ENCODE measurements at places on chromosomes 6 and 20.

- no peak for DNase-seq
Measured at GRCh38 chr6:168655462-168656152, 214.6 kb downstream of the SMOC2 start.

- DNase-seq: no peak
Measured at GRCh38 chr6:136344420-136344819, 54.8 kb upstream of the BCLAF1 start.

- no peak for DNase-seq
Measured at GRCh38 chr20:21049305-21049828, 56.8 kb downstream of the LINC00237 start.

DNA sequence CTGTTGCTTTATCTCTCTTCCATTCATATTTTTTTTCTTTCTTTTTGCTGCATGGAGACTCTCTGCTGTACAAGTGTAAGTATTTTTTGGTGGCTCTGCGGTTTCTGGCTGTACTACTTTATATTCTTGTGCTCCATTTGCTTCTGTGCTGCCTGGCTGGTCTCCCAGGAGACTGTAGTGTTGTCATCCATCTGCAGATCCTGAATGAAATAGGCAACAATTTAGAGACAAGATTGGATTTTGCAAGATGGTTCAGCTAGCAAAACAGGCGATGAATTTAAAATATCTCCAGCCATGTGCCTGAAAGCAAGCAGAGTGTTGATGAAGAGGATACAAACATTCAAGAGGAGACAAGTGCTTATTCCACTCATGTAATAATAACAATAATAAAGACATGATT lies 75.1 kb upstream of the SCGN start:
- DNase-seq: no peak

DNA sequence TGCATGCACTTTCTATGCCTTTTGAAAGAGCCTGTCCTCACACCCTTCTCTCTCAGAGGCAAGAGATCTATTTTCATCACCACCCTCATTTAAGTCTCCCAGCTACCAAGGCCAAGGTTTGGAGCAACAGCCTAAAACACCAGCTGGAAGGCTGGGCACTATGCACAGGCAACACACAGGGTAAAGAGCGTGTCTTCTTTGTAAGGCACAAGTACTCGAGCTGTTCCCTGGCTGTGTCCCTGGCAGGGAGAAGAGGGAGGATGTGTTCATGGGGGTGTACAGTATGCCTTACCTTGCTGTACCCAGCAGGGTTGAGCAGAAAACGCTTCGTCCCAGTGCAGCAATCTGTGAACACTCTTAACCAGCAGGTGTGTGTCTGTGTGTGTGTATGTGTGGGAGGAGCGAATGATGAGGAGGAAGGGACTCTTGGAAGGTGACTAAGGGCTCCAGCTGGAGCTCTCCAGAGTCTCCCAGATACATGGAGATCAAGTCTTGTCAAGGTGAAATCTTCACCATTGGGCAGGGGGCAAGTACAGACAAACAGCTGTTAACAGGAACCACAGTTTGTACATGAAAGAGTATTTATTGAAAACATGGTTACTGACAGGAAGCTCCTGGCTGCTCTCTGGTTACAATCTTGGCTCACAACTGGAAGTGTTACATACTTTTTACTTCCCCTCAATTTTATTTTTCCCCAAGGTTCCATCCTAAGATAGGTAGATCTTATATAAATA lies 40.8 kb downstream of the ELMO2 start:
- no peak for DNase-seq

DNA sequence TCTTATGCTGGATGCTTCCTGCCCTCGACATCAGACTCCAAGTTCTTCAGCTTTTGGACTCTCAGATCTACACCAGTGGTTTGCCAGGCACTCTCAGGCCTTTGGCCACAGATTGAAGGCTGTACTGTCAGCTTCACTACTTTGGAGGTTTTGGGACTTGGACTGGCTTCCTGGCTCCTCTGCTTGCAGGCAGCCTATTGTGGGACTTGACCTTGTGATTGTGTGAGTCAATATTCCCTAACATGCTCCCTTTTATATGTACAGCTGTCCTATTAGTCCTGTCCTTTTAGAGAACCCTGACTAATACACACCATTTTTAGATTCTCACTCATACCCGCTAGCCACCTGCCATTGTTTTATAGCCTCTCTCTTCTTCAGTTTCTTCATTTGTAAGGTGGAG lies 382.1 kb upstream of the TSHZ2 start:
- DNase-seq: no peak

GRCh38 chr6:11462742-11463397 lies 74.7 kb upstream of the TMEM170B start:
- DNase-seq: no peak

DNA sequence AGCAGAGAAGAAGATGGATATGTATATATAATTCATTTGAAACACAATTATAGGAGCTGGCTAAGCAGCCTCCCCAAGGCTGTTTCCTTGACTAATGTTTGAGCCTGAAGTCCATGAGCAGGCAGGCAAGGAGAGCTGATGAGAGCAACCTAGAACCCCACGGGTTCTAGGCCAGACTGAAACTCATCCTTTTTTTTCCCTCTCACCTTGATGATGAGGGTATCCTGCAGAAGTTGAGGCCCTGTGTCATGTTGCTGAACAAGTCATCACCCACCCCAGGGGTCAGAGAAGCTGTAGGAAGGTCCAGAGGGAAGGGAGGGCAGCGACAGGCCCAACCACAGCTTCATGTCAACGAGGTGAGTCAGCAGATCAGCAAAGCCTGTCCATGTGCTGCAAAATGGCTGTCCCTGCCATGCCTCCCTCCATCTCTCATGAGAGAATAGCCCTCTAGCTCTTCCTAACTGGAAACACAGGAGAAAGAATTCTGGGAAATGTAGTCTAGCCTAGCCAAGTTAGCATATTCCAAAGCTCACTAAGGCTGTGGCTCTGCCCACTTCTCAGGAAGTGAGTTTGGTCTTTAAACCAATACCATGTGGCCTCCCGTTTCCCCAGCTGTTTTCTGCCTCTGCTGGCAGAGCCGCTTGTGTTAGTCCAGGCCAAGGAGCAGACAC lies 91.3 kb upstream of the DTNBP1 start:
- DNase-seq: no peak

DNA sequence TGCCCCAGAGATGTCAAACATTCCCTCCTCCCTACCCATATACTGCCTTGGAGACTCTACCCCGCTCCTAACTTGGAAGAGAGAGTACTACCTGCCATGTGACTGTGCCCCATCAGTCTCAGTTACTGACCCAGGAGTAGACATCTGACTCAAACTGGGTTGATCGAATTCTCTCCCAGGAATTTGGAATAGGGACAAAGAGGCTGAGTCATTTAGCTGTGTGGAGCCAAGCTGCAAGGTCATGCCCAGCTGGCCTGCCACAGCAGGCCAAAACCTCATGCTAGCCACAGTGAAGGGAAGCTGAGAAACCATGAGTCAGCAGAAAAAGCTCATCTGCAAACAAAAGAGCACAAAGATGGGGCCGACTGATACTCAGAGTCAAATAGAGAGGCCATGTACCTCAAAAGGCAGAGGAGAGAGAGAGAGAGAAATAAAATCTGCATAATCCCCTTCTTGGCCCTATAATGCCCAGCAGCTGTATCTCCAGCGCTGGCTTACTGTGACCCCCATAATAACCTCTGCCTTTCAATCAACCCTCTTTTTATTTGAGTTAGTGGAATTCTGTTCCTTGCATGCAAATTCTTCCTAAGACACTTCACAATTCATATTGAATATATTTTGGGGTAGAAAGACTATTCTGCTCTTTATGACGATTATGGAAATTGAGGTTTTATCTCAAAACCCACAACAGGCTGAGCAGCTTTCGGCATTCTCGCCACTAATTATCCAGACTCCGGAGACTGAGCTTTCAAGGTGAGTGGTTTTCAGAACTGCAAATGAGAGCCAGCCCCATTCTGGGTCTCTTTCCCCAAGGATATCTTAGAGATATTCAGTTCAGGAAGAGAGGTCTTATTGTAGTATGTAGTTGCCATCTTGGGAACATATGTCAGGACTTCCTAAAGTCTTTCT lies 21.4 kb upstream of the AKIRIN2 start:
- DNase-seq: peak; percentile 53

- no peak for DNase-seq
Measured at GRCh38 chr20:60043435-60043834, 85.2 kb downstream of the CDH26 start.

- DNase-seq: no peak
Measured at GRCh38 chr20:61801065-61801360, 264.7 kb downstream of the TAF4 start.

GRCh38 chr20:62710886-62711702 lies 2.5 kb downstream of the NTSR1 start:
- no peak for DNase-seq

DNA sequence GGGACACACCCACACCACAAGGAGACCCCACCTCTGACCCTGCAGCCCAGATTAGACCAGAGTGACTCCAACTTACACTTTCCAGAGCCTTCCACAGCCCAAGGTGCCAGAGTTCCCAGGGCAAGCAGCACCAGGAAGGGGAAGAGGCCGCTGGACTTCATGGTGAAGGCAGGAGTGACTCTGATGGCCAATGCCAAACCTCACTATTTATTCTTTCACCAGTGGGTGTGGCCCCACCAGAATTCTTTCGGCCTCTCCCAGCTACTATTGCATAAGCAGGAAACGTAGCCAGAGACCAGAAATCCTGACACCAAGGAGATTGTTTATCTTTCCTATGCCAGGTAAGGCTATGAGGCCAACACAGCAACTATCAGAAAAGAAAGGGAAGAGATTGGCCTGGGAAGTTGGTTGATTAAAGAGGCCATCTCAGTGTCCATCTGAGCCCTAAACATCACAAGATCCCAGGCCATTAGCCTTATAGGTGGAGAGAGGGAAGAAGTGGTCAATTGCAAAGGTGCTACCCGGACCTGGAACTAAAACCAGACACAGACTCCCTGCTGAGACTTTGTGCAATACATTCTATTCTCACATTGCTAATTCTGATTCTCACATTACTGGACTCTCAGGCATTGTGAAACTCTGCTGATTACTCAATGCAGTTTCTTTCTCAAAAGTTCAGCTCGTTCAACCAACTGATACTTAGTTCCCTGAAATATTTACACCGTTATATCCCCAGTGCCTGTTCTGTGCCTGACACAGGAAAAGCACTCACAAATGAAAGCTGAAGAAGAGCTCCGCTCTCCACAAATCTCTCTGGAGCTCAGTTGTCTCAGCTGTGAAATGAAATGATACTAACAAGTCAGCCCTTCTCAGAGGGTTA lies at the start of gene SLPI:
TSS of gene SLPI (minus strand) at position 182 of the 880 bp plus-strand sequence. CDS start at position 161, 21 bp downstream.
- DNase-seq: no peak

DNA sequence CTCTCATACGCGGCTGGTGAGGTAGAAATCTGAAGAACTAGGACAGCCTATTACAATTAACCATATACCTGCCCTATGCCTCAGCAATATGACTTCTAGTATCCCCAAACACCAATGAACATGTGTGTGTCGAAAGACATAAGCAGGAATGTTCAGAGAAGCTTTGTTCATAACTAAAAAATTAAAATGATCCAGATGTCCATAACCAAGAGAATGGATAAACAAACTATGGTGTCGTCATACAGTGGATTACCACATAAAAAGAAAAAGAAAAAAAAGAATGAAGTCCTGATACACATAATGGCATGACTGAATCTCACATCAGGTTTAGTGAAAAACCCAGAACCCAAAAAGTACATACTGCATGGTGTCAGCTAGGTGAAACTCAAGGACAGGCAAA lies 73.9 kb downstream of the MDN1 start:
- DNase-seq: no peak

GRCh38 chr6:84052204-84052882 lies 18.8 kb downstream of the MRAP2 start:
- no peak for DNase-seq

DNA sequence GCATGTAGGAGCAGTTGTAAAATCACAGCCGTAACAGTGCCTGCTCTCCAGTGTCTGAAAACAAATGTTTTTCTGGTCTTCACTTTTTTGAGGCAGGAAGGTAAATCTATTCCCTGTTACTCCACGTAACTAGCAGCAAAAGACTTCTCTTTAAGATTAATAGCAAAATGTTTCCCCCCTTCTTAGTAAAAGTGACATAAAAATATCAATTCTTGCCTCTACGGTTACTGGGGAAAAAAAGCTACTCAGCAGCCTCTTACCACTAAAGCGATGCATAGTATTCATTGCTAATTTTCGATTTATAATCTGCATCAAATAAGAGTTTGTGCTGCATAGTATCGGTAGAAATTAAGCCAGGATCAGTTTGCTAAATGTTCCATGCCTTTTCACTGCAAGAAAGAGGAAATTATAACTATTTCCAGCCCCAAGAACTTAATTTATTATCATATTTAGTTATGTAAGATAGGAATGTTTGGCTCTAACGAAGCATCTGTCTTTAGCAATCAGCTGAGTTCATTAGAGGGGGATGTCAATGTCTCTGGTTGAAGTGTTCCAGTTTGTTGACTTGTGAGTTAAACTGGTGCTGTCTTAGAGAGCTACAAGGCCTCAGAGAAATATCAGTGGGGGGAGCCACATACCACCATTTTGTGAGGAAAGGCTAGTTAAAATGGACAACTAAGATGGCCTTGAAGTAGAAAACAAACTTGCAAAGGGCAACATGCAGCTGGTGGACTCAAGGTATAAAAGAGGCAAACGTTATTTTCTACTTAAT lies 617 bp upstream of the TSPYL1 start:
- DNase-seq: no peak
